Stimulated activated CD4-positive, alpha-beta T cell treated with anti-CD3 and anti-CD28 coated beads, TNF-alpha, amount 100 ng/mL, for 1 hour (primary cell): ENCODE measurements at places on chromosomes 16 and 17.

- no peak for DNase-seq
Observed at GRCh38 chr16:11309895-11310633, 28.9 kb upstream of the PRM1 start.

GRCh38 chr17:77315010-77315409 is 174.2 kb downstream of the SEC14L1 start:
- no peak for DNase-seq

DNA sequence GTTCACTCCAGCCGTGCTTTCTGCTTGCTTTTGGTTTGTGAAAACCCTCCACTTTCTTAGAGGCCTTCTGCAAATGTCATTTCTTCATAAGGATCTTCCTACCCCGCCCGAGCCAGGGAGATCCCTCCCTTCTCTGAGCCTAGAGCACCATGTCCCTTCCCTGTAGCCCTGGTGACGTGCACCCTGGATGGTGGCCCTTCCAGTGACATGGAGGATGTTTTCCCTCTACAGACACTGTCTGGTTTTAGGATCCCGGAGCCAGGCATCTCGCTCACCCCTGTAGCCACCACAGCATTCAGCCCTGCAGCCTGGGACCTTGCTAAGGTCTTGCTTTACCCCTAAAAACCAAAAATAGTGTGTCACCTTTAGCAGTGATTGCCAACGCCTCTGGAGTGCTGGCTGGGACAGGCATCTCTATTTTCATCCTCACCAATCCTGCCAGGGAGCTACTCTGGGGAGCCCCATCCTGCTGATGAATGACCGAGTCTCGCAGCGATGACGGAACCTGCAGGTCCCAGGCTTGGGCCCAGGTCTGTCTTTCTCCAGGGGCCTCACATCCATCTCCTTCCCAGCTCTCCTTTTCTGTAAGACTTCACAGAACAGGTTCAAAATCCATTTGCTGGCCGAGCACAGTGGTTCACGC is 394.1 kb upstream of the TNRC6C start:
- DNase-seq = no peak

- no peak for DNase-seq
Observed at GRCh38 chr17:65362826-65363225, 198.6 kb downstream of the AXIN2 start.

GRCh38 chr16:59341368-59341767 is 607.3 kb upstream of the GOT2 start:
- no peak for DNase-seq

DNA sequence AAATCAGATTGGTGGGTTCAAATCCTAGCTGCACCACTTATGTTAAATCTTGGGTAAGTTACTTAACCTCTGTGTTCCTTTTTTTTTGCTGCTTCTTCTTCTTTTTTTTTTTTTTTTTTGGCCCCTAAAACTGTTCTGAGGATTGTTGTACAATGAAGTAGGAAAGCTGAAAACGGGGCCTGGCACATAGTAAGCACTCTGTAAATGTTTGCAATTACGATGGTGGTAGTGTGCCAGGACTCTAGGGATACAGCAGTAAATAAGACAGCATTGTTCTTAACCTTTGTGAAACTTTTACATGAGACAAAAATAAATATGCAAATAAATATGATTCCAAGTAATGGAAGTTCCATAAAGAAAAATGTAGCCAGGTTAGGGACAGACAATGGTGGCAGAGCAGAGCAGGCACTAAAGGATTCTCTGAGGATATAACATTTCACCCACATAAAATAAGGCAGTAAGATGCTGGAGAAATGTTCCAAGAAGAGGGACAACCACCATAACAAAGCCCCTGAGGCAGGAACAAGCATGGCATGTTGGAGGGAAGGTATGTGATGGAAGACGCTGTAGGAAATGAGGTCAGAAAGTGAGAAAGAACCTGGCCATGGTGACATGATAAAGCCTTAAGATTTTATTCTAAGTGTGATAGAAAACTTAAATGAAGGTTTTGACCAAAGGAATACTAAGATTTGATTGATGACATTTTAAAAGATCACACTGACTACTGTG is 127.3 kb downstream of the NLK start:
- no peak for DNase-seq

DNA sequence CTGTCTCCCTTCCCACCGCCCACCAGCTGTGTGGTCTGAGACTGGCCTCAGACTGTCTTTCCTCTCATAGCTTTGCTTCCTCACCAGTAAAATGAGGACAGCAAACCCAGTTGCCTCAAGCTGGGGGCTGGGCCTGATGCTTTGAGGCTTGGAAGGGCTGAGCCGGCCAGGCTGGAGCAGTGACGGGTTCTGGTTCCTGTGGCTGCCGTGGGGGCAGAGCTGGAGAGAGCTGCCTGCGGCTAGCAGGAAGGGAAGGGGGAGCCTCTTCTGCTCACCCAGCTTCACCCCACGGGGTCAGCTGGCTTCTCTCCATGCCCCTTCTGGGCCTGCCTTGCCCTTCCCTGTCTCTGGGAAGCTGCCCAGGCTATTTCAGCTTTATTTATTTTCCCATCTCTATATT is 23.7 kb downstream of the LASP1 start:
- DNase-seq = no peak

DNA sequence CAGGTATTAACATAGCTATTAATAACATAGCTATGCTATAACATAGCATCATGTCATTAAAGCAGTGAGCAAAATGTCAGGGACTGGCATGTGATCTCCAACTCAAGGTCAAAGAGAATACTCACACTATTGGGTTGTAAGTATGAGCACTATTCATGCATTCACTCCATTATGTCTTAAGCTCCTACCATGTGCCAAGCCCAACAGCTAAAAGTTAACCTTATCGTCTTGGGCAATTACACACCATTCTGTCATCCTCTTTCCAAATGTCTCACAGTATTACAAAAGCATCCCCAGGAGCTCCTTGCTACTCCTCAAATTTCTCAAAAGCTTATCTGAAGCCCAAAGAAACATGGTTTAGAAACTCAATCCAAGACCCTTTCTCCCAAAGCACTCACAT is 22.0 kb upstream of the NOG start:
- DNase-seq = no peak

- no peak for DNase-seq
Observed at GRCh38 chr17:260031-260791, 78.8 kb upstream of the DOC2B start.

- DNase-seq = peak; percentile 70
Observed at GRCh38 chr17:5419959-5420653, at the start of gene RPAIN. TSS of gene RPAIN (plus strand) at chr17:5420182. CDS start at chr17:5420211, 29 bp downstream.

DNA sequence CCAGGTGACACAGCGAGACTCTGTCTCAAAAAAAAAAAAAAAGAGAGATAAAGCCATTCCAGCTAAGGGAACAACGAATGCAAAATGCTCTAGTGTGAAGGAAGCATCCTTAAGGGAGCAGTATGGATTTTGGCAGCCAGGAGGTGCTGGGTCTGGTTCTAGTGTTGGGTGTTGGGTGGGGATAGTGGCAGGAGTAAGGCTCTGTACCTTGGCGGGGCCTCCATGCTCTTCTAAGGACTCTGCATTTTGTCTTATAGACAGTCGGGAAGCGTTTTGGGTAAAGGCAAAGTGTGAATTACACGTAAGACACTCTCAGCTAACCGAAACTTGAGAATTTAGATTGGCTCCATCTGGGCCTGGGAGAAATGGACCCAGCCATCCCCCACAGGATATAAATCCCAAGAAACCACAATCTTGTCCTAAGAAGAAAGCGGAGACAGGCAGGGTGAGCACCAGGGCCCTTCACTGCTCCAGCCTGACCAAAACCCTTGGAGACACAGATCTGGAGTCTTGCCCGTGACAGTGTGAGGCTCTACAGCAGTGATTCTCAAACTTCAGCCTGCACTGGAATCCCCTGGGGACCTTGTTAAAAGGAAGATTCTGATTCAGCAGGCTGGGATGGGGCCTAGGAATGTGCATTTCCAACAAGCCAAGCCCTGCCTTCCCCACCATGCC is 33.1 kb upstream of the PHB1 start:
- no peak for DNase-seq

GRCh38 chr17:19260958-19261357 is 23.8 kb downstream of the EPN2 start:
- DNase-seq = no peak

DNA sequence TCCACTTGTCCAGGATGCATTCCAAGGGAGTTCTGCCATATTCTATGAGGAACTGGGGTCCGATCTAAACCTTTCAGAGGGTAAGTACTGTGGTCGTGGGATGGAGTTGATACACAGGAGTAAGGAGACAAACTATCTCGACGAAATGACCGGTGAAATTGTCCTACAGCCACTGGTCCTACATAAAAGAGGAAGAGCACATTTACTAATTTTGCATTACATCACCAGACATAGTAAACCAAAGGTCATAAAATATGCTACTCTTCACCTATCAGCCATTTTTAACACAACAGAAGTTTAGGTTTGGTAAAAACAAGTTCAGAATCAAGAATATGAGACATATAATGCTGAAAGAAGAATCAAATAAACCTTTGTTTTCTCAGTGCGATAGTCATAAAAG is 8.1 kb downstream of the HSF5 start:
- DNase-seq = no peak

- DNase-seq = no peak
Observed at GRCh38 chr16:12646490-12647274, 157.0 kb downstream of the CPPED1 start.

DNA sequence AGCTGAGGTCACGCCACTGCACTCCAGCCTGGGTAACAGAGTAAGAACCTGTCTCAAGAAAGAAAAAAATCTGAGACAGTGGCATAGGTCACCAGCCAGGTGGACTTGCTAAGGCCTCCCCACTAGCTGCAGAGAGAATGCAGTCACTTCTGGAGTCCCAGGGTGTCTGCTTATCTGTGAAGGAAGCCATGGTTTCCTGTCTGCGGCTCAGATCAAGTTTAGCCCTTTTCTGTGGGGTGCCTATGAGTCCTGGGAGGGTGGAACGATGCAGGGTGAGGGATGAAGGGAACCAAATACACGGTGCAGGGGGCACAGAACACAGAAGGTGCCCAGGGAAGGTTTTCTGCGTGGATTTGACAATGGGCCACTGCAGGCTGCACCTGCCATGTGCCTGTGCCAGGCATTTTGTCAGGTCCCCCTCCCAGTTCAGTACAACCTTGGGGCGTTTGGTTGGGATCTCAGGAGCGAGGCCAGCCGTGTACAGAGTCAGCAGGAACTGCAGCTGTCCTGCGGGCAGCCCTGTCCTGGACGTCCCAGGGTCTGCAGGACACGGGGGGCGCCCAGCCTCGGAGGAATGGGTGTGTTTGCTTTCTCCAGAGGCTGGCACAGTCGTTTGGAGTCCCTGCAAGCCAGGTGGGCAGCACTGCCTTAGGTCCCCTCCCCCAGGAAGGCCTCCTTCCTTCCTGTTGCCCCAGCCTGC is 41.8 kb downstream of the RAB11FIP4 start:
- DNase-seq = no peak

DNA sequence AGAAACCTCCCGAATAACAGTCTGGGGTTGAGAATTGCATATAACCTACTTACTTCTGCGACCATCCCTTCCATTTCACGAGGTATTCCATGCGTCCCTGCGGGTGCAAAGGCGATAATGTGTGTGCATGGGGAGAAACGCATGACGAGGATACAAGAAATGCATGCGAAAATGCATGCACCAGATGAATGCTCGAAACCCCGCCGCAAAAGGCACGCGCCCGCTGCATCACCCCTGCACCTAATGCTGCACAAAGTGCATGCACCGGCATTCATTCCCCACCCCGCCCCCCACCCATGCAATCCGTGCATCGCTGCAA is 474 bp downstream of the CBX8 start:
- no peak for DNase-seq

DNA sequence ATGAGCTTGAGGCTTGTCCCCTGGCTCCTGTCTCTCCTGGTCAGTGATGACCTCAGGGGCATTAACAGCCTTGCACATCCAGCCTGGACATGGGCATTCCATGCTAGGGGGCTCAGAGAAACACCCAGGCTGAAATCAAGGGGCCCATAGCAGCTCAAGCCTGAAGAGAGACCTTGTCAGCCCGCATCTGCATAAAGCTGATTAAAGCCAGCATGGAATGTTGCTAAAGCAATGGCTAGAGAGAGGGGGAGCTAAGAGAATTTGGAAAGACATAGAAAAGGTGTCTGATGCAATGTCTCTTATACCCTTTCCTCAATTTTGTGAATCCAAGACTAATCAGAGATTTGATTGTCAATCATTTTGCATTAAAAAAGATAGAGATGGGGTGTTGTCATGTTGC is 51.4 kb upstream of the WSCD1 start:
- no peak for DNase-seq

- no peak for DNase-seq
Observed at GRCh38 chr17:30116345-30116660, 313 bp upstream of the NSRP1 start.

GRCh38 chr16:63461248-63461841 is 1425.1 kb upstream of the CDH8 start:
- DNase-seq = no peak

DNA sequence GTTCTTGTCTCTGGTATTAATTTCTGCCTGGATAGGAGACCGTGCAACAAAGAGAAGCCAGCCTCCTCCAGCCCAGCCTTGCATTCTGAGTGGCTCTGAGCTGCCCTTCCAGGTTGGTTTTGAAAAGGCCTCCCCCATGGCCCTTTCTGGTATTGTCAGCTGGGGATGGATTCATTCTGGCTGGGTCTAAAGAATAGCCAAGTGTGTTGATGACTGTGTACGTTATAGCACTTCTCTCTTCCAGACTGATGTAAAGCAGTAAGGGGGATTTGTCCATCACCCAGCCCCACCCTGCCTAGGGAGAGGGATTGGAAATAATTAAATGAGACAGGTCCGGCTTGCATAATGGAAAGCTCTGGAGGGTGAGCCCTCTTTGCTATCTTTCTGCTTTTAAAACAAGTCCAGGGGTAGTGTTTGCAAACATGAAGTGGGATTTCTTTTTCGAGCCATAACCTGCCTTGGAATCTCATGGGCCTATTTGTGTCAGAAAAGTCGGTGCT is 146.4 kb downstream of the MSI2 start:
- DNase-seq = no peak

- DNase-seq = no peak
Observed at GRCh38 chr16:54462151-54462651, 175.6 kb upstream of the IRX3 start.

DNA sequence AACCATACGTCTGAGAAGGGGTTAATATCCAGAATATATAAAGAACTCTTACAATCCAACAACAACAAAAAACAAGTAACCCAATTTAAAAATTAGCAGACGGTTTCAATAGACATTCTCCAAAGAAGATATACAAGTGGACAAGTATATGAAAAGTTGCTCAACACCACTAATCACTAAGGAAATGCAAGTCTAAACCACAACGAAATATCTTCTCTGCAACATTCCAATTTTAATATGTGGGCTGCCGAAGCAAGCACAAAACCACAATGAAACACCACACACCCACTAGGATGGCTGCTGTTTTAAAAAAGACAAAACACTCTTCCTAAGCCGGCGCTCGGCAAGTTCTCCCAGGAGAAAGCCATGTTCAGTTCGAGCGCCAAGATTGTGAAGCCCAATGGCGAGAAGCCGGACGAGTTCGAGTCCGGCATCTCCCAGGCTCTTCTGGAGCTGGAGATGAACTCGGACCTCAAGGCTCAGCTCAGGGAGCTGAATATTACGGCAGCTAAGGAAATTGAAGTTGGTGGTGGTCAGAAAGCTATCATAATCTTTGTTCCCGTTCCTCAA is 5.9 kb upstream of the SLC13A2 start:
- no peak for DNase-seq
